Right renal cortex interstitium (tissue), 3 donors: ENCODE measurements at places on chromosomes 11 and 22. TPM values are rescaled to one million over a fixed set of nuclear protein-coding genes. Genes with fewer than 3 reads are reported as not detected.

DNA sequence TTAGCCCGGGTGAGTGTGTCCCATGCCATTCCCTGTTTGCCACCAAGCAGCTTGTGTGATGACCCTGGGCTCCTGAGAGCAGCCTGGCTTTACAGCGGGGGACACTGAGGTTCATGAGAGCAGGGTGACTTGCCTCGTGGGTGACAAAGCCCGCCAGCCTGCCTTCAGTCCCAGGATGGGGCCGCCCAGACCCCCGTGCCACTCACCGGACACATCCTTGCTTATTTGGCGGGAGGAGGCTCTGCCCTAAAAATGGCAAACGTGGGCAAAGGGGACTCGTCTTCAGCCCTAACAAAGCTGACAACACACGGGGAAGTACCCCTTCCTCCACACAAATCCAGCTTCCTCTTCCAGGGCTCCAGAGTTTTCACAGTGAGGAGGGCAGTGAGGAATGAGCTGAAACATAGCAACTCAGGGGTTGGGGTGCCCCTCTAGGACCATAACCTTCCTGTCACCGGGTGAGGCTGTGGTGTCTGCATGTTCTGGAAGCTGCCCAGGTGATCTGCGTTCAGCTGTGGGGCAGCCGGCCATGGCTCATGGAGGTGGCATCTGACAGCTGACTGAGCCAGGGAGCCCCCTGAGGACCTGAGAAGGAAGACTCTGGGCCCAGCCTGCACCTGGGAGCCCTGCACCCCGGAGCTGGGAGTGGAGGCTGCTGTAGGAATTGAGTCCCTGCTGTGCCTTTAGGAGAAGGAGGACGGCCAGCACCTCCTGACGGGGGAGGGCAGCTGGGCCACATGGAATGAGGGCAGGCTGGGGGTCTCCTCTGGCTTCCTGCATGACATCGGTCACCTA lies 16.7 kb downstream of the RIBC2 start:
- DNase-seq: no peak

DNA sequence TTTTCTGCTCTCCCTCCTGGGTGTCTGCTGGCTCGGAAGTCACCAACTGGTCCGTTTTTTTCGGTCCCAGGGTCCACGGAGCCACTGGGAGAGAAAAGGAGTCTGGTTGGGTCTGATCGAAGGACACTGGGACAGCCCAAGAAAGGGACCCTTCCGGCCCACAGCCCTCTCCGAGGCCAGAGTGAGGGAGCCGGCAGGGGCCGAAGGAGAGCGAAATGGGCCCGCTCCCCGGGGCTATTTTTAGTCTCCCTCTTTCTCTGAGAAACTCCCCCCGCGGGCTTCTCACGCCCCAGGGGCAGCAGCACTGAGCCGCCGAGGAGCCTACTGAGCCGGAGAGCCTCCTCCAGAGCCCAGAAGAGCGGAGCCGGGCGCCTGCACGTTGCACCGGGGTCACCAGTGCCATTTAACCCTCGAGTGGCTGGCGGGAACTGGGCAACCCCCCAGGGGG lies 1.9 kb downstream of the ESAM start:
- no peak for DNase-seq

GRCh38 chr11:75072582-75072981 lies 24.1 kb downstream of the OR2AT4 start:
- no peak for DNase-seq

DNA sequence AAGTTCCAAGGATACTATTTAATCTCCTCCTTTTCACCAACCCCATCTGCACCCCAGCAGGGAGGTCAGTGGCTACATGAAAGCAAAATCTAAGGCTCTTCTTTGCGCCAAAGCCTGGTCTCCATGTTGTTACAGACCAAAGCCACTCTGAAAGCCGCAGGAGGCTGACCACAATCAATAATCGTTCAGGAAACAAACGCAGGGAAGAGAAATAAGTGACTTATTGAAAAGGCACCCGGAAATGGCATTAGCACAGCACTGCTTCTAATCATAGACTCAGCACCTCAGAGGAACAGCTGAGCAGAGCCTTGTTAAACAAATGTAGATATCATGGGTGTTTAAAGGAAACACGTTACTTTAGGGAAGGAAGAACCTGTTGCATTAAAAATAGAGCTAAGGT lies 183.9 kb downstream of the KIRREL3 start:
- no peak for DNase-seq

GRCh38 chr11:30310623-30311022 lies 12.3 kb upstream of the ARL14EP start:
- no peak for DNase-seq

GRCh38 chr22:46560696-46561295 lies 23.4 kb upstream of the CELSR1 start:
- DNase-seq: no peak

DNA sequence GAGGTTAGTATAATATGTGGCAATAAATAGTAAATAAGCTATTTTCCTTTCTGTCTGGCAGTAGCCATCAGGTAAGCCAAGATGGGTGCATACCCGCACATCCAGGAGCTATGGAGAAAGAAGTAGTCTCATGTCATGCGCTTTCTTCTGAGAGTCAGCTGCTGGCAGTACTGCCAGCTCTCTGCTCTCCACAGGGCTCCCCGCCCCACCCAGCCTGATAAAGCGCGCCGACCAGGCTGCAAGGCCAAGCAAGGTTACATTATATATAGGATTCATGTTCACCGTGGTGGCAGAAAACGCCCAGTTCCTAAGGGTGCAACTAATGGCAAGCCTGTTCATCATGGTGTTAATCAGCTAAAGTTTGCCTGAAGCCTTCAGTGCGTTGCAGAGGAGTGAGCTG lies 126.2 kb downstream of the ATG16L2 start:
- no peak for DNase-seq

DNA sequence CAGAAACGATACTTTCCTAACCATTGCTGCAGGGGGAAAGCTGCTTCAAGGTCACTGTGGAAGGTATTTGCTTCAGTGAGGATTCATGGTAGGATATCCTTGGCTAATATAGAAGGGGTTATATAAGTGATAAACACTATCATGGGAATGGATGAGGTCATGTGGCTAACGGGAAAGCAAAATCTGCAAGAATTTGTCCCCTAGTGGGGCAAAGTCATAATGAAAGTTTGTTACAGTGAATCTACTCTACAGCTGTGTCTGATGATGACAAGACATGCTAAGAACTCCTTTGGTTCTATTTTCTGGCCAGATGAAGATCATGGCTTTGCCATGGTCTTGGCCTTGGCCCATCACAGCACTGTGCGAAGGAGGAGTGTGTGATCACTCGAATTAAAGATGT lies 13.8 kb downstream of the MMP20 start:
- no peak for DNase-seq

GRCh38 chr11:72685560-72686480 lies 11.6 kb upstream of the PDE2A start:
- no peak for DNase-seq

GRCh38 chr11:36109590-36109849 lies 165.7 kb downstream of the LDLRAD3 start:
- DNase-seq: no peak

DNA sequence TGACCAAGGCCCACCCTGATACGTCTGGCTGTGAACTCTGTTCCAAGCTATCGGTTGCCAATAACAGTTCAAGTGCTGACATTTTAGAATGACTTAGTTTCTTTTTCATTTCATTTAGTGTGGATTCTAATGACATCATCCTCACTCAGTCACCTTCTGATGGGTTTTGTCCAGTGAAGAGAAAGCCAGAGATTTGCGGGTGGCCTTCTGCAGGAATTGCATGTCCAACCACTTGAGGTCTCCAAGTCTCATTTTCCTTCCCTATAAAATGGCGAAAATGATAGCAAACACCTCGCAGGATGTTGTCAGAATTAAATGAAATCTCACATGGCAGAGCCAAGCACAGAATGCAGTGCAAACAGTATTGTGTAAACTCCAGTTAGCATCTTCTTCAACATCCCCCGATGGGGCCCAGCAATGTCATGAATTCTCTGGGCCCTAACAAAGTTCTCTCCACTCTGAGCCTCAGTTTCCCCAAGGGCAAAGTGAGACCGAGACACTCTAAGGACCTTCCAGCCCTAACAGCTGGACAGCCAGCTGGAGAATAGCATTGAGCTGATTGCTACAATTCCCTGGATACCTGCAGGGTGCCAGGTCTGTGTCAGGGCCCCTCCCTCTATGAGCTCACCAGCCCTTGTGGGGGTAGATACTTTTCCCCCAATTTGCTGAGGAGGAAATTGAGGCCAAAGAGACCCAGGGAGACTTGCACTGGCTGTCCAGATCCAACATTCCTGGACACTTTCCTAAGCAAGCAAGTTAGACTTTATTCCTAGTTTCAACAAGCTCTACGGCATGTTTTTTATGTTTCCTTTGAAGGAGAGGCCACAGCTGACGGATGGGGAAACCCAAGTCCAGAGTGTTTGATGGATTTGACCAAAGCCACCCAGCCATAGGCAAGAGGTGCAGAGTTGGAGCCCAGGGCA lies 286.7 kb downstream of the MN1 start:
- no peak for DNase-seq

GRCh38 chr11:8615291-8616032 lies 21.4 kb upstream of the STK33 start:
- DNase-seq: no peak

DNA sequence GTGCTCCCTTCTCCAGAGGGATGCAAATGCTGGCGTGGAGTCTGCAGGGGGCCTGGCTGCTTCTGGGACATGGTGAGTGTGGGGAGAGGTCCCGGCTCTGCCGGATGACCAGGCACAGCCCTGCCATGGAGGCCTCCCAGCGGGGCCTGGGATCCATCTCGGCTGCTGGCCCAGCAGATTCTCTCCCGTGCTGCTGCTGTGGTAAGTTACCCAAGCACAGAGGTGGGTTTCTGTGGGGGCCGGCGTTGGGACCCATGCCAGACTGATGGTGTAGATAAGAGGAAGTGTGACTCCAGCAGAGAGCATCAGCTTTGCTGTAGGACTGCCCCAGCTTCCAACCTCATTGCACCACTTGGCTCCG lies 147.5 kb upstream of the B3GAT1 start:
- no peak for DNase-seq

DNA sequence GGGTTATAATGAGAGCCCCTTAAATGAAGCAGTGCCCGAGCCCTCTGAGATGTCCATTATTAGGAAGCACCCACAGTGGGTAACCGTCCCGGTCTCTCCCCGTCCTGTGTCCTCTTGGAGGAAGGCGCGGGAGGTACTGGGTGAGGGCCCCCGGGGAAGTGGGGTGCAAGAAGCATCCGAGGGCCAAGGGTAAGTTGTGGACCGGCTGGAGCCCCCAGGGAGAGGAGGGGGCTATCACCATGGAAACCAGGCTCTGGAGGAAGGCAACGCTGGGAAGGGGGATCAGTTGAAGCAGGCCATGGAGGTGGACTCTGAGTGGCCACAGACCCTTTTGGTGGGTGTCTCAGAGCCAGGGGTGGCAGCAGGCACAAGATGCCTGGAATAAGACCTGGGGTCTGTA lies 173.6 kb downstream of the ST3GAL4 start:
- no peak for DNase-seq

GRCh38 chr11:130330101-130330684 lies 15.5 kb upstream of the ZBTB44 start:
- no peak for DNase-seq

GRCh38 chr11:96051820-96052219 lies 127.9 kb upstream of the MTMR2 start:
- no peak for DNase-seq

GRCh38 chr11:105823495-105824033 lies 198.5 kb downstream of the MSANTD4 start:
- DNase-seq: no peak

- no peak for DNase-seq
Observed at GRCh38 chr22:36385491-36386350, 2.0 kb downstream of the MYH9 start.

GRCh38 chr22:44400763-44401060 lies 88.0 kb upstream of the SHISAL1 start:
- DNase-seq: no peak

GRCh38 chr22:21624120-21624879 lies 5.5 kb downstream of the YDJC start:
- DNase-seq: no peak

GRCh38 chr11:83691451-83691950 lies 405.3 kb upstream of the CCDC90B start:
- DNase-seq: no peak

GRCh38 chr11:65810046-65810868 lies 23.4 kb downstream of the OVOL1 start:
- DNase-seq: no peak

DNA sequence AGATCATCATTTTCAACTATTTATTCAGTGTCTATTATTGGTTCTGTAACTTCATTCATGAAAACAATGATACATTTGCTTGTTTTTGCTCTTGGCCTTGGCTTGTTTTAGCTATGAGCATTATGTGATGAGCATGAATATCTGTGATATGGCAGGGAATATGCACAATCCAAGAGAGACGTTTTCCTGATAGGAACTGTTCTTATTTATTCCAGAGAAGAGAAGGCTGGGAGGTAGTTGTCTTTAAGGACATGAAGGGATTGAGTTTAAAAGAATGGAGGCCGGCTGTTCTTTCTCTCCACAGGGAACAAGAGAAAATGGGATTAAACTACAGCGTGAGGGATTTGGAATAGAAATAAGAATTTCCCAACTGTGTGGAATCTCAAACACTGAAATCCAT lies 30.3 kb downstream of the BLID start:
- DNase-seq: no peak

- no peak for DNase-seq
Observed at GRCh38 chr11:129720156-129720555, 95.5 kb upstream of the TMEM45B start.

DNA sequence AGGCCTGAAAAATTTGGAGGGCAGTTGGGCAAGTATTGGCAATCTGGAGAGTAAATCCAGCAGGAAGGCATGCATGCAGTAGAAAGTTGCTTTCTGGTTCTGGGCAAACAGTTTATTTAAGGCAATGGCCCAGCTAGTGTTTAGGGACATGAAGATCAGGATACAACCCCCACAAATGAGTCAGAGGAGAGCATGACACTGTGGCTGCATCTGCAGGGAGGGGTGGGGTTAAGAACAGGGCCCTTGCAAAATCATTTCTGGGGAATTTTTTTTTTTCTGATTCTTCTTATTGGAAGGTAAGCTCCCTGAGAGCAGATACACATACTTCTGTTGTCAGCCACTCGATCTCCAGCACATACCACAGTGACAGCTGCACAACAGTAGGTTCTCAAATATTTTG lies 61.1 kb downstream of the FDX1 start:
- DNase-seq: no peak

- DNase-seq: no peak
Observed at GRCh38 chr11:62130283-62131169, 6.7 kb downstream of the INCENP start.

Gene LRP4
- 29.5 TPM for polyA plus RNA-seq

Gene TMEM179B
- 67.9 TPM for polyA plus RNA-seq

Gene NCF4
- 2.2 TPM for polyA plus RNA-seq

Gene SLC22A6
- polyA plus RNA-seq: 34.7 TPM

Gene NELL1
- polyA plus RNA-seq: 3.8 TPM

Gene SAAL1
- polyA plus RNA-seq: 27.8 TPM

Gene OTOG
- 0.62 TPM for polyA plus RNA-seq

Gene OR52A5
- not detected for polyA plus RNA-seq

Gene MS4A3
- polyA plus RNA-seq: 1.6 TPM

Gene TPH1
- 0.48 TPM for polyA plus RNA-seq

Gene OR2D2
- not detected for polyA plus RNA-seq

Gene KCTD14
- polyA plus RNA-seq: 16.8 TPM

Gene CLTCL1
- polyA plus RNA-seq: 5.4 TPM

Gene ZNF215
- polyA plus RNA-seq: 3.5 TPM

Gene CARD18
- not detected for polyA plus RNA-seq

Gene HEPHL1
- polyA plus RNA-seq: 0.14 TPM

Gene NRGN
- polyA plus RNA-seq: 24.4 TPM
